ENCODE measurements at places on chromosomes 6 and 20.

GRCh38 chr20:24627291-24627690 lies 157.9 kb downstream of the SYNDIG1 start:
- no peak for DNase-seq

DNA sequence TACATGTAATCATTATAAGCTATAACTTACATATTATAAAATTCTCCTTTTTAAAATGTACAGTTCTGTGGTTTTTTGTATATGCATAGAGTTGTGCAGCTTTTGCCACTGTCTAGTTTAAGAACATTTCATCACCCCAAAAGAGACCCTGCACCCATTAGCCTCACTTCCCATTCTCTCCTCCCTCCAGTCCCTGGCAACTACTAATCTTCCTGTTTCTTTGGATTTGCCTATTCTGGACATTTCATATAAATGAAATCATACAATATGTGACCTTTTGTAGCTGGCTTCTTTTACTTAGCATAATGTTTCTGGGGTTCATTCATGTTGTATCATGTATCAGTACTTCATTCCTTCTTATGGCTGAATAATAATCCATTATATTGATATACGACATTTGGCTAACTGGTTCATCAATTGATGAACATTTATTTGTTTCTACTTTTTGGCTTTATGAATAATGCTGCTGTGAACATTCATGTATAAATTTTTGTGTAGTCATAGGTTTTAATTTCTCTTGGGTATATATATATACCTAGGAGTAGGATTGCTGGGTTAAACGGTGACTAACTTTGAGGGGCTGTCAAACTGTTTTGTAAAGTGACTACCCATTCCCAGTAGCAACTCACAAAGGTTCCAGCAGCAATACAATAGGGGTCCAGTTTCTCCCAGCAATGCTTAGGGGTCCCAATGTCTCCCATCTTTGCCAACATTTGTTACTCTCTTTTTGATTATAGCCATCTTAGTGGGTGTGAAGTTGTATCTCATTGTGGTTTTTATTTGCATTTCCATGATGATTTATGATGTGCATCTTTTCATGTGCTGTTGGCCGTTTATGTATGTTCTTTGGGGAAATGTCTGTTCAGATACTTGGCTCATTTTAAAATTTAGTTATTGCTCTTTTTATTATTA lies 10.7 kb downstream of the PTPRA start:
- DNase-seq: no peak

DNA sequence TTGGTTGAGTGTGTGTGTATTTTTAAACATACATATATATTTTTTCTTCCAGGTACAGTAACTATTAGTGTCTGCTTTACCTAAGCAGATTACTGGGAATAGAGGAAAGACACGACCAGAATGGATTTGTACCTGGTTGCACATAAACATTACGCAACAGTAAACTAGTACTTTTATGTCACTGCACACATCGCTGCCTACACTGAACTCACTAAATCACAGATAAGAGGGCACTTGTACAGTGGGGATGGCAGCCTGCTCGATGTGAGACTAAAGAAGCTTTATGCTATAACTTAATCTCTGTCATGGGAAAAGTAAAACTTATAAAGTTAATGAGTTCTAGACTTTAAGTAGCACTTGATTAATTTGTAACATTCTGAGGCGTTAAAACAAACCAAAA lies 89.5 kb upstream of the SIM1 start:
- no peak for DNase-seq

GRCh38 chr6:169897601-169898358 lies 146.4 kb downstream of the ERMARD start:
- no peak for DNase-seq

- no peak for DNase-seq
Observed at GRCh38 chr6:142648036-142648451, 296.9 kb downstream of the HIVEP2 start.

GRCh38 chr20:16284385-16285100 lies 288.7 kb downstream of the KIF16B start:
- no peak for DNase-seq

- DNase-seq: no peak
Observed at GRCh38 chr6:50792771-50793170, 25.9 kb upstream of the TFAP2B start.

GRCh38 chr6:134235937-134236751 lies 81.8 kb downstream of the SGK1 start:
- no peak for DNase-seq

DNA sequence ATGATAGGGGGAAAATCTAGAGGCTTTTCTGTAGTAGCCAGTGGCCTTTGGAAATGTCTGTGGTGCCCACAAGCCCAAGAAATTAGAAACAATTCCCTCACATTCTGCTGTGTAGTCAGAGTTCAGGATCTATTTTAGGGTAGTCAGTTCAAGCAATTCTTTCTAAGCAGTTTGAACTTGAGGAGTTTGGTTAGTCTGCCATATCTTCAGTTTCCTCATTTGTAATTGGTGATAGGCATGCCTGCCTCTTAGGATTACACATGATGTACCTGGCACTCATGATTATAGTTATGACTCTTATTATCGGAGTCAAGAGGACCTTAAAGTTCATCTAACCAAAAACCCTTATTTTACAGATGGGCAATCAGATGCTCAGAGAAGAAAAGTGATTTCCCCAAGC lies 21.2 kb upstream of the MEP1A start:
- no peak for DNase-seq

GRCh38 chr6:55782275-55782674 lies 93.1 kb downstream of the BMP5 start:
- no peak for DNase-seq

GRCh38 chr20:33915726-33916331 lies 77.9 kb upstream of the RALY start:
- no peak for DNase-seq

GRCh38 chr6:106715922-106716321 lies 86.5 kb downstream of the QRSL1 start:
- no peak for DNase-seq

- no peak for DNase-seq
Observed at GRCh38 chr6:80134065-80134464, 27.6 kb downstream of the BCKDHB start.

GRCh38 chr20:58403272-58403671 lies 14.2 kb downstream of the VAPB start:
- no peak for DNase-seq

DNA sequence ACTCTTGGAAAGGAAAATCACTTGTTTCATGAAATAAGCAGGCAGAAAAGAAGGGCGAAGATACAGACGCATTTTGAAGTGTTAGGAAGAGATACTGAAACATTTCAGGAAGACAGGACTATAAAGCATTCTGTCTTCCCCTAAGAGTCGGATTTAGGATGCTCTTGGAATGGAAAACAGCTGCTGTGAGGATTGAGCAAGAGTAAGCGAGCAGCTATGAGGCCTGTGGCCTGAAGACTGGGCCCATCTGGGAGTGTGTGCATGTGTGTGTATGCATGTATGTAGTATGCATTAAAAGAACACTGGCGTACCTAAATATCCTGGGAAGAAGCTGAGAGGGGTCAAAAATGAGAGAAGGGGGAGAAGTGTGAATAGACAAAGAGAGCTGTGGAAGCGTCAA lies 83.6 kb downstream of the SIM1 start:
- no peak for DNase-seq

DNA sequence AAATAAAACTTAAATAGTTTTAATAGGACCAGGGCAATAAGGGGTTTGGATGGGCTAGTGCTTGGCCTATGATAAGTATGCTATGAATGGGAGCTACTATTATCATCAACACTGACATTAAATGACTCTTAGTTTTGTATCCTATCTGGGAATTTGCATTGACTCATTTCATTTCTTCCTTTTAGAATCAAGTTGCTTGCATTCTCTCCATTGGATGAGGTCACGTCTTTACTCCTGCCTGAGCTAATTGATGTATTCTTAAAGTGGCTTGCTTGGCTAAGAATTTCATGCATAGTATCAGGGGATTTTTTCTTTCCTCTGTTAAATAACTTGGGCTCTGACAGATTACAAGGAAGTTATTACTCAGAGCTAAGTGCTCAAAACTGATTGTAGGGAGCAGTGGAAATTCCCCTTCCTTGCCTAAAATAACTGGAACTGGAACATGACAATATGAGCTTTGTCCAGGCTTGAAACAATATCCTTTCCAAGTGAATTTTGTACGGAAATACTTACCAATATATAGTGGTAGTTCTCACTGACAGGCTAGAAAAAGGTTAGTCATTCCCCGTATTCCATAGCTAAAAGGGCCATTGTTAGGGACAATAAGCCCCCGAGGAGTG lies 169.9 kb downstream of the BCAS1 start:
- no peak for DNase-seq

GRCh38 chr6:93036835-93037234 lies 382.5 kb downstream of the EPHA7 start:
- no peak for DNase-seq

DNA sequence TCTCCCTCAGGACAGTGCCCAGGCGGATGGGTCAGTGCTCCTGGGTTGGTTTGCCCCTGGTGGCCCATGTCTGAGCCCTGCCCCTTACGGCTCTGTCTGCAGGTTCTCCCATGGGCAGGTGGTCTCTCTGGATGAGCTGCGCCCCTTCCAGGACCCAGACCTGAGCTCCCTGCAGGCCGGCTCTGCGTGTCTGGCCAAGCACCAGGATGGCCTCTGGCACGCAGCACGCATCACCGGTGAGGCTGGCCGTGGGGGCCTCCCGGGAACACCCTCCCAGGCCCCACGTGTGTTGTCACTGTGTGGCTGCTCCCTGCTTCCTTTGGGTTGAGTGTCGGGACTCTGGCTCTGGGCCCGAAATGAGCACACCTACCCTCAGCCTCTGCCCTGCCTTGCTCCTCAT lies 3.3 kb upstream of the LIME1 start:
- DNase-seq: no peak

DNA sequence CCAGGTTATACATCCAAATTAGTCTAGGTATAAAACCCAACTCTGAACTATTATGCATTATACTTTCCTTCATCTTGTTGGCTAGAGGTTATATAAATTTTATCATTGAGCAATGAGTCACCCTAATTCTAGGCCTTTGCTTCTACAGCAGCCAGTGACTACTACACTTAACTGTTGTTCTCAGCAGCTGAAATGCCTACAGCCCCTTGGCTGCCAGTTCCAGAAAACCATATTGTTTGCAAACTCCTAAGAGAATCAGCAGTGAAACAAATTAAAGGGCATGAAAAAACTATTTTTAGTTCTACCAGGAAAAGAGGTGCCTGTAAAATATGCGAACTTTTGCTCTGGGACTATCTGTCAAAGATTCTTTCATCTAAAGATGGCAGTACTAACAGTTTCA lies 292.8 kb downstream of the FRK start:
- no peak for DNase-seq

GRCh38 chr6:122385857-122386612 lies 13.4 kb upstream of the HSF2 start:
- DNase-seq: no peak

DNA sequence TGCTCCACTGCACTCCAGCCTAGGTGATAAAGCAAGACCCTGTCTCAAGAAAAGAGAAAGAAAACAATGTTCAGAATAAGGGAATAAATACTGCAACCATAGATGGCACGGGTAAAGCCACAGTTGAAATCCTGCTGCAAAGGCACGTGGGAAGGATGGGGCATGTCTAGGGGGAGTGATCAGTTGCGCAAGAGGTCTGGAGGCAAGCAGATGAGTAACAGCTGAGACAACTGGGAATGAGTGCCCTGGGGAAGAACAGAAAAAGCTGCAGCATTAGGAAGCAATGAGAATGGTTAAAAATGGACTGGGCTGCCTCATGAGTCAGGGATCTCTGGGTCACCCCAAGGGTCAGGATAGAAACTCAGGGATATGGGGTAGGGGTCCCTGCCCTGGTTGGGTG lies 96.3 kb downstream of the GMPR start:
- DNase-seq: no peak
